ENCODE measurements at places on chromosomes 16 and 17. TPM values are rescaled to one million over a fixed set of nuclear protein-coding genes. Genes with fewer than 3 reads are reported as not detected.

KRTAP4-6 gene
- not detected for total RNA-seq

PHF23 gene
- total RNA-seq = 31.8 TPM

SLC9A5 gene
- total RNA-seq = 2.0 TPM

CDH11 gene
- total RNA-seq = 9.1 TPM

C16orf54 gene
- total RNA-seq = not detected

HSF4 gene
- total RNA-seq = 22.9 TPM

FKBP10 gene
- total RNA-seq = 7.0 TPM

GPS2 gene
- total RNA-seq = 139 TPM

SLC5A2 gene
- total RNA-seq = not detected

WNT9B gene
- not detected for total RNA-seq

KCNH6 gene
- total RNA-seq = not detected

Data from gastrocnemius medialis (tissue), 4 donors.